ENCODE measurements at places on chromosomes 16 and 17.

GRCh38 chr17:73232587-73233373 lies 28.9 kb downstream of the CPSF4L start:
- DNase-seq, result no peak

DNA sequence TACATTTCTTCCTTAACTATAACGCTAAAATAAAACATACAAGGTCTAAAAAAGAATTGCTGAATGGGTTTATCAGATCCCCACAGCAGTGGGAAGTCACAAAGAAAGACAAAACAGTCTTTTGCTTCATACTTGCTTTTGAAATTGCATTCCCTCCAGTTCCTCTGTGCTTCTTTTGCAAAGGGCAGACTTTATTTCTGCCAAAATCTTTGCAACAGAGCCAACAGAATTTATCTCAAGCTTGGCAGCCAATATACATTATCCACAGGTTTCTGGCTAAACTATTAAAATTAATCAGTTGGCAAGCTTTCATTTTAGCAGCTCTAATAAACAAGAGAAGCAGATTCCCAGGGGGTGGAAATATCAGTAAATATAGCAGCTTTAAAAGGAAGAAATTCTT lies 378.9 kb upstream of the CA10 start:
- no peak for DNase-seq

DNA sequence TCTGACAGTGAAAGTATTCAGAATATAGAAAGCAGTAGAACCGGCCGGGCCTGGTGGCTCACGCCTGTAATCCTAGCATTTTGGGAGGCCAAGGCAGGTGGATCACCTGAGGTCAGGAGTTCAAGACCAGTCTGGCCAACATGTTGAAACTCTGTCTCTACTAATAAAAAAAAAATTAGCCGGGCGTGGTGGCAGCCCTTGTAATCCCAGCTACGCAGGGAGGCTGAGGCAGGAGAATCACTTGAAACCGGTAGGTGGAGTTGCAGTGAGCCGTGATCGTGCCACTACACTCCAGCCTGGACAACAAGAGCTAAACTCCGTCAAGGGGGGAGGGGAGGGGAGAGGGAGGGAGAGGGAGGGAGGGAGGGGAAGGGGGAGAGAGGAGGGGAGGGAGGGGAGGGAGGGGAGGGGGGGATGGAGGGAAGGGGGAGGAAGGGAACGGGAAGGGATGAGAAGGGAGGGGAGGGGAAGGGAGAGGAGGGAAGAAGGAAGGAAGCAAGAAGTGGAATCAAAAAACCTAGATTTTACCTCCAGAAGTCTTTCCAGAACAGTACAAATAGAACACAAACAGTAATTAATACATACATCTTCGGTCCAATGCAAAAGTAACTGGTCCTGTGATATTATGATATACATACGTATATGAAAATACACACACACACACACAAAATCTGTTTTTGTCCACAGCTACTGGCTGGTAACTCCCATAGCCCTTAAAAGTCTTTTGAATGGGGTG lies 10.9 kb upstream of the NT5C start:
- no peak for DNase-seq

- DNase-seq, result no peak
These were observed 224.2 kb upstream of the WSCD1 start for GRCh38 chr17:5846001-5846400.

DNA sequence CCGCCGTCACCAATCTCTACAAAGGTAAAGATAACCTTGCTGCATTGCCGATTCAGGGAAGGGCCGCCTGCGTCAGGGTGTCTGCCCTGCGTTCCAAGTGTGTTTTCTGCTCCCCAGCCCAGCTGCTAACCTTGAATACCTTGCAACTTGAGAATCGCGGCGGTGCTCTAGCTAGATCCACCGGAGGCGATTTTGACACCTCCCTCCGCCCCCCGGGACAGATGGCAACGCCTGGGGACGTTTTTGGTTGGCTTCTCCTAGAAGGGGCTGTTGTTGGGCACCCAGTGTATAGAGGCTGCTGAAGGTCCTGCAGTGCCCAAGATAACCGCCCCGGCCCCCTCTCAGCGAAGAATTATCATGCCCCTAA lies 1.5 kb downstream of the HAPSTR1 start:
- no peak for DNase-seq

GRCh38 chr16:31200821-31201568 lies 1.6 kb downstream of the PYCARD start:
- no peak for DNase-seq

DNA sequence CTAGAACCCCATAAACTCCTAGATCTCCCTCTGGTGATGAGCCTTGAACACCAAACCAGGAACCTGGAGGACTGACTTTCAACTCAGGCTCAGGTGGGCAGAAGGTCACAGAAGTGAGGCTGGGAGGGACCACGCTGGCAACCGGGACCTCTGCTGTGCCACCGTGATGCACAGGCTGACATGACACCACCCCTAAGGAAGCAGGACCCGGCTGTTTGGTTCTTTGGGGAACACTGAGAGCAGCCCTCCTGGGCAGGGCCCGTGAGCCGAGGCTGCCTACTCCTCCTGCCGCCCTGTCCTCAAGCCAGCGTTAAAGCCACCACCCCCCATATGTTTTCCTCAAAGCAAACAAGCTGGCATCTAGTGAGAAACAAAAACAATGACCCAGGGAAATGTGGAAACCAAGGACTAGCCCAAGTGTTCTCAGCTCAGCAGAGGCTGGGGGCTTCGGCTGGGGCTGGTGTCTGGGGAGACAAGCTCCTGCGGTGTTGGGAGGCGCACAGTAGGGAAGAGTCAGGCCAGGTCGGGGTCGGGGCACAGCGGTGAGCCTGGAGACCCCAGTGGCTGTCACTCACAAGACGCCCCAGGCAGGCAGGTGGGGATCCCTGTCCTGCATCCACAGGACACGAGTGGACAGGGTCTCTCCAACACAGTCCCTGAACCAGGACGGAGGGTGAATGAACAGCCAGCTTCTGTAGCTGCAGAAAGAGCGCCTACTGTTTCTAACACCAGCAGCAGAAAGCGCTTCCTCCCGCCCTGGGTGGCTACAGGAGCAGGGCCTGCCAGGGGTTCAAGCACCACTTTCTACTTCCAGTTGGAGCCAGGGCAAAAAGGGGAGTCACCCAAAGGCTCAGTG lies 1.7 kb downstream of the SMIM5 start:
- no peak for DNase-seq

GRCh38 chr17:81309140-81309858 lies 14.2 kb upstream of the SLC38A10 start:
- DNase-seq, result no peak

- DNase-seq, result no peak
These were observed 10.6 kb downstream of the RBFOX1 start for GRCh38 chr16:7343243-7343642.

DNA sequence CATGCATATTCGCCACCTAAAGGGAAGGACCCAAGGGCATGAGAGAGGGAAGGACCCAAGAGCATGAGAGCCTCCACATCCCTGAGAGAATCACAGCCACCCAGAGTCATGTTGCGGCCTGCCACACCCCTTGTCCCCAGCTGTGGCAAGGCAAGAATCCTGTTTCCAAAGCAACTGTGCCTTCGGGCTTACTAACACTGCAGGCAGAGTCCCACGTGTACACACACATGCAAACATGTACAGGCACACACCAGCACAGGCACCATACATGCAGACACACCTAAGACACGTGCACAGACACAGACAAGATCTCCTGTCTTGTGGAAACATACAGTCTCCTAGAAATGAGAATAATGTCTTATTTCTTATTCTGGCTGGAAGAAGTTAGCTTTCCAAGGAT lies 92.4 kb upstream of the CDYL2 start:
- DNase-seq, result peak; percentile 26

- DNase-seq, result peak; percentile 3
These were observed 1.1 kb downstream of the SPECC1 start for GRCh38 chr17:20010099-20010863.

DNA sequence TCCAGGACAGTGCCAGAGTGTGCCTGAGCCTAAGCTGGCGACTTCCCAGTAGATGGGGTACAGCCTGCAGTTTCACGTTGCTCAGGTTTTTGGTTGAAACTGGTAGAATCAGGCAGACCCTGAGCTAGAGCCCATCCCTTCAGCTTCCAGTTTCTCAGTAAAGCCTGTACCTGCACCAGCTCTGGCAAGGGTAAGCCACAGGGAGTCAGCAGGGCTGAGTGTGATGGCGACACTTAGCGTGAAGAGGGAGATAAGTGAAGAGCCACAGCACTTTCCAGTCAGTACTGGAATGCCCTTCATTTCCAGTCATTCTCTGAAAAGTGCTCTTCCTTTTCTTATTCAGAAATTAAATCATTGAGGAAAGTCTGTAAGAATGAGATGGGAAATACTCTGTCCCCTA lies 22.4 kb downstream of the PLD6 start:
- no peak for DNase-seq

DNA sequence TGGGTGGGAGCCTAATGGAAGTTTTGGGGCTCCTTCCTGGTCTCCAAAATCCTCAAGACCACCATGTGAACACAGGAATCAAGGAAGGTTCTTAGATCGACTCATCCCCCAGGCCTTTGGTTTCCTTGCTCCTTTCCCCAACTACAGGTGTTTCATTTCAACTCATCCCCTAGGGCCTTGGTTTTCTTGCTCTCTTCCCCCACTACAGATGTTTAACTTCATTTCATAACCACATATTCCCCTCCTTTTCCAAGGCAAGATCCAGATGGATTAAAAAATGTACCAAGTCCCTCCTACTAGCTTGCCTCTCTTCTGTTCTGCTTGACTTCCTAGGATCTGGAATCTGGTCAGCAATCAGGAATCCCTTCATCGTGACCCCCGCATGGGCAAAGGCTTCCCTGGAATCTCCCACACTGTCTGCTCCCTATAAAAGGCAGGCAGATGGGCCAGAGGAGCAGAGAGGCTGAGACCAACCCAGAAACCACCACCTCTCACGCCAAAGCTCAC lies at the start of gene CCL11:
TSS of gene CCL11 (plus strand) at position 457 of the 507 bp plus-strand sequence. CDS start 67 bp downstream, outside the sequence.
- DNase-seq, result no peak

- DNase-seq, result no peak
These were observed 2.1 kb downstream of the CMTM2 start for GRCh38 chr16:66581246-66581952.

DNA sequence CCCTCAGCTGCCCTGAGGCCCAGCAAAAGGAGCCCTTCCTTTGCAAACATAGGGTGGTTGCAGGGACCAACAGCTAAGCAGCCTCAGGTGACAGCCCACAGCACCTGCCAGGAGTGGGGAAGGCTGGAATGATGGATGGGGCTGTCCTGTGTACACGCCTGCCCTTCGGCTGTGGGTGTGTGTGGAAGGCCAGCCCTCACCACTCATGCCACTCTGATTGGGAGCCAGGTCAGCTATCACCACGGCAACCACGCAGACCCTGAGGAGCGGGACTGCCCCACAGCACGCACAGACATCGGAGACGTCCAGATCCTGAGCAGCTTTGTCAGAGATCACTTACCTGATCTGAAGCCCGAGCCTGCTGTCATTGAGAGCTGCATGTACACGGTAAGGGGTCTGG lies 11.9 kb downstream of the PIPOX start:
- no peak for DNase-seq

DNA sequence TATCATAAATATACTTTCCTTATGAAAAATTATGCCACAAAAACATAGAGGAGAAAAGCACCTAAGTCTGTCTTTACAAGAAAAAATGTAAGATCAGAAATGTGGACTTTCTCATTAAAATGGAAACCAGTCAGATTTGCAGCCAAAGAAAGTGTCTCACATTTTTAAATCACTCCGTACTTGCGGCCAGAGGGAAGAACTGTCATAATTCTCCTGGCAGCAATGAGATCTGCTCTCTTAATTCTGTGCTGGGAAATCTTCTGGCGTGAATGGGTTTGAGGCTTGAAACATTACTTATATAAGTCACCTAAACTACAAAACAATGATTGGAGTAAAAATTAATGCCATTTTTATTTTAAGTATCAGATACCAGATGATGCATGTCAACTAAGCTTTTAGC lies 10.7 kb downstream of the C16orf95 start:
- DNase-seq, result no peak

- DNase-seq, result no peak
These were observed 4.8 kb upstream of the MT2A start for GRCh38 chr16:56603589-56603988.

GRCh38 chr16:88731699-88732098 lies 25.4 kb downstream of the CTU2 start:
- no peak for DNase-seq

DNA sequence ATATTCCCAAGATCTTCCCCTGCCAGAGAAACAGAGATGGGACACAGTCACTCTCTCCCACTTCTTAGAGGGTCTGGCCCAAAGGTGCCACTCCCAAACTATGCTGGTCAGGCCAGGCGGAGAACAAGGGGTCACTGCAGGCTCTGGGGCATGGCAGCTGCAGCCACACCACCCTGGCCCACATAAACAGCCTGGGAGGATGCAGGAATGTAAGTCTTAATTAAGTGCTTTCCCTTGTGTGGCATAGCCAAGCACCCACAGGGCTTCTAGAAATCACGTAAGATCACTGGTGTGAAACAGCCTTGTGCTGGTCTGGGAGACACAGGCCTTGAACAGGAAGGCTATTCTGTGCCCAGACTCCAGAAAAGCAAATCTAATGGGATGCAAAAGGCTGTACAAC lies 31.5 kb downstream of the ABCC12 start:
- no peak for DNase-seq

- DNase-seq, result no peak
These were observed 3.7 kb upstream of the OR3A2 start for GRCh38 chr17:3389791-3390190.

DNA sequence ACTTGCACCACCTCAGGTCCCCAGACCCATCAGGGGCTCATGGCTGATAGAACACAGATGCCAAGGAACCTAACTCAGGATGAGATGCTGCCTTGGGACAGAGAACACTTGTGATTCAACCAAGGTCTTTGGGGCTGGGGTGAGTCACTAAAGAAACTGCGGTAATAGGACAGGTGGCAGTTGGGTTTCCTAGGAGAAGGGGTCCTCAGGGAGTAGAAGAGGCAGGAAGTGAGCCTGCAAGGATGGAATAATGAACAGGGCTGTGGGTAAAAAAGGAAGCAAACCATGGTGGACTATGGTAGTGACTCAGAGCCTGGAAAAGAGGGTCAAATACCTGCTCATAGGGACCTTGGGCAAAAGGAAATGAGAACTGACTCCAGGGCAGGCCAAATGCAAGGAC lies 6.5 kb upstream of the PNPO start:
- no peak for DNase-seq

- no peak for DNase-seq
These were observed 34.7 kb downstream of the BAHCC1 start for GRCh38 chr17:81429821-81430551.

All from epithelial cell of prostate (primary cell).